ENCODE measurements at places on chromosomes 7 and 10.

- DNase-seq, result no peak
Observed at GRCh38 chr7:144384071-144384470, 19.4 kb downstream of the NOBOX start.

DNA sequence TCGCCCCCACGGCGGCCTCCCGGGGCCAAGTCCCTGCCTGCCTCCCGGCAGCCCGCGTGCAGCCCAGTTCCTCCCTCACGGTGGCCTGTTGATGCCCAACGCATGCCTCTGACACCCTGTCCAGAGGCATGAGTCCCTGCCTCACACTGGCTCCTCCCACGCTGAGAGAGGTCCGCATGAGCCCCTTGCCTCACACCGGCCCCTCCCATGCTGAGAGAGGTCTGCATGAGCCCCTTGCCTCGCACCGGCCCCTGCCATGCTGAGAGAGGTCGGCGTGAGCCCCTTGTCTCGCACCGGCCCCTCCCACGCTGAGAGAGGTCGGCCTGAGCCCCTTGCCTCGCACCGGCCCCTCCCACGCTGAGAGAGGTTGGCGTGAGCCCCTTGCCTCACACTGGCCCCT lies 59.9 kb downstream of the CCDC201 start:
- DNase-seq, result no peak

DNA sequence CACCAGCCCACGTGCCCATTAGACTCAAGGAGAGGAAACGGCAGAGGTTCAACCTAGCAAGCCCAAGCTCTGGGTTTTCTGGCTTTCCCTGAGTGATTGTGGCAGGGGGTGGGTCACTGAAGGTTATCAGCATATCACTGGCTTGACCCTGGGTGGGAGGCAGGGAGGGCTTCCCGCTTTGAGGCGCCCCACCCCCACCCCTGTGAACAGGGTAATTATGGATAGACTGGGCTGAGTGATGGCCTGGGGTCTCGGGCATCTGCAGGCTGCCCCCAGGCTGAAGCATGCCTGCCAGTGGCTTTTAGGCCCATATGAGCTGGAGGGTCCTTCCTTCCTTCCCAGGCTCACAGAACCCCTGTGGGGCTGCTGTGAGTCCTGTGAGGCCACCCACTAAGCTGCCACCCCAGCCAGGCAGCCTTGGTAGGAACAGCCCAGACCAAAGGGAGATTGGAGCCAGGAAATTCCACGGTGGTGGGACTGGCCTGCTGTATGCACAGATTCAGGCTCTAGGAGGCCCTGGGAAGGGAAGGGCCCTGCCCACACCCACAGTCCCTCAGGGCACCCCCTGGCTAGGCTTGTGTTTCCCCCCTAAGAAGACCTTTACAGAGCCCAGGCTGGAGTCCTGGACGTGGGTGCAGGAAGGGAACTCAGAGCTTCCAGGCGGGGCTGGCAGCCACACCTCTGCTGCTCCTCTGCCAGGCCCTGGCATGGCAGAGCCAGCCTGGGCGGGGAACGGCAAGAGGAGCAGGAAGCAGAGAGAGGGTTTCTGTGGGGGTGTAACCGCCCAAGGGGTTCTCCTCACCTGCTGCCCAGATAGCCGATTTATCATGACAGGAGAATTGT lies 33.1 kb downstream of the GPRIN2 start:
- no peak for DNase-seq

- DNase-seq, result no peak
Observed at GRCh38 chr10:22505911-22506685, 160.8 kb downstream of the SPAG6 start.

DNA sequence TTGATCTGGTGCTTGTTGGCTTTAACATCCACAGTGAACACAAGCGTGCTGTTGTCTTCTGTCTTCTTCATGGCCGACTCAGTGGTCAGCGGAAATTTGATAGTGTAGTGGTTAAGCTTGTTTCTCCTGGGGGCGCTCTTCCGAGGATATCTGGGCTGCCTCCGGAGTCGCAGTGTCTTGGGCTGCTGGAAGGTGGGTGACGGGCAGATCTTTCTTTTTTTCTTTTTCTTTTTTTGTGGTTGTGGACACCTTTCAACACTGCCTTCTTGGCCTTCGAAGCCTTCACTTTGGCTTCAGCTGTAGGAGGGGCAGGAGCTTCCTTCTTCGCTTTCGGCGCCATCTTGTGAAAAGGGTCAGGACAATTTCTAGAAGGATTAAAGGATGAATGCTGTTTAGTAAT lies 23.8 kb upstream of the RPA3 start:
- no peak for DNase-seq

- DNase-seq, result no peak
Observed at GRCh38 chr10:29840516-29841276, 205.9 kb upstream of the SVIL start.

DNA sequence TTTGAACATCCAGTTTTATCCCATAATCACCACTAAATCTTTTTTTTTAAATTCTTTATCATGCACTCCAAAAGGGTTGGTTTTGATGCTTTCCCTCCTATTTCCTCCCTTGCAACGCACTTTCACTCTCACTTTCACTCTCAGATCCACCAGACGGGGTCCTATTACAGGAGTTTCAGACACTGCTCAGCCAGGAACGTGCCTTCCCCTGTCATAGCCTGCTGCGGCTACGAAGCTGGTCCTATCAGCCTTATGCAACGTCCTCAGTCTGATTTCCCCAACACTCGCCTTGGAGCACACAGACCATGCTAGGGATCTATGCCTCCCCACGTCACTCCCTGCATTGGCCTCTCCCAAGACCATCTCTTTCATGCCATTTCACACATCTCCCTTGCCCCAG lies 23.4 kb downstream of the ZPBP start:
- no peak for DNase-seq

Data from cortex of kidney (tissue), 1 donor.